ENCODE measurements at places on chromosomes 3 and 15.

- DNase-seq = no peak
Observed at GRCh38 chr3:87549208-87549607, 272.8 kb upstream of the POU1F1 start.

GRCh38 chr3:4582624-4583023 is 89.5 kb downstream of the ITPR1 start:
- DNase-seq = no peak

- DNase-seq = no peak
Observed at GRCh38 chr3:42148982-42149432, 57.9 kb downstream of the TRAK1 start.

DNA sequence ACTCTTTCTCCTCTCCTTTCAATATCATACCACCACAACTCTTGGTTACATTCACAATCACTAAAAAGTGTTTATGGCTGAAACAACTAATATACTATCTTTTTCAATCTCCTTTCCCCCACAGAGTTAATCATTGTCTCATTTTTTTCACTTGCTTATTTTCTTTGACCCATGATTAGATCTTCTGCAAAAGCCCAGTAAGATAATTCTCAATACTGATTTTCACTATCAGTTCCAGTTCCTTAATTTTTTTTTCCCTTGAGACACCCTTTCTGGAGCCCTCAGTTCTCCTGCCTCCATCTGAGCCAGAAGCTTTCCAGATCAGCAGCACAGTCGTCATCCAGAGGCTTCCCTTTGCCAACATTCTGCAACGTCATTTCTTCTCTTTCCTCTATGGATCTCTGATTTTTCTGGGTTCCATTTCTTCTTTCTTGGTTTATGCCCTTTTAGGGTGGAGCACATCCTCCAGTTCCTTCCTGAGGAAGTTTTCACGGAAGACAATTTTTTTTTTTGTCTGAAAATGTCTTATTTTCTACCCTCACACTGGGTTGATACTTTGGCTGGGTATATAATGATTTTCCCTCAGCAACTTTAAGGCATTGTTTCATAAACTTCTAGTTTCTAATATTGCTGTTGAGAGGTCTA is 88.7 kb upstream of the C15orf39 start:
- no peak for DNase-seq

DNA sequence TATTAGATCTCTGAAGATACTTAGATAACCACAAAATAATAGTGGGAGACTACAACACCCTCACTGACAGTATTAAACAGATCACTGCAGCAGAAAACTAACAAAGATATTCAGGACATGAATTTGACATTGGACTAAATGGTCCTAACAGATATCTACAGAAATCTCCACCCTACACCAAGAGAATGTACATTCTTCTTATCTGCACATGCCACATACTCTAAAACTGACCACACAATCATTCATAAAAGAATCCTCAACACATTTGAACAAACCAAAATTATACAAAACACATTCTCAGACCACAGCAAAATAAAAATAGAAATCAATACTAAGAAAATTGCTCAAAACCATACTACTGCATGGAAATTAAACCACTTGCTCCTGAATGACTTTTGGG is 116.3 kb downstream of the DTWD1 start:
- no peak for DNase-seq

DNA sequence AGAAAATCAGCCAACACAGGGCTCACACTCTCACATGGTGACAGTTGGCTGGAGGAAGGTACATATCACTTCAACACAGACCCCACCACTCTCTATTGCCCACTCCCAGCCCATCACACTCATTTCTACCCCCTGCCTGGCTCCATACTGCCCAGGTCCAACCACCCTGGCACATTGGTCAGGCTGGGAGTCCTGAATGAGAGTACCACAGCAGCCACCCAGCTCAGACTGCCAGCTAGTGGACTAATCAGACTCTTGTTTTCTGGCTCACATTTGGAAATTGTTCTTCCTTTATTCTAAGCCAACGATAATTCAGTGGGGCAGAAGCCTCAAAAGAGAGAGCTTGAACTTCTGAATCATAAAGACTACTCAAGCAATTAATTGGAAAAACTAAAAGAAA is 20.0 kb downstream of the MRPL46 start:
- DNase-seq = no peak

GRCh38 chr15:60850903-60851302 is 372.0 kb upstream of the ICE2 start:
- no peak for DNase-seq
